ENCODE measurements at places on chromosomes 16 and 17.

GRCh38 chr17:82006468-82007227, 16.0 kb downstream of the CENPX start:
- DNase-seq = peak; percentile 81

- DNase-seq = no peak
Measured at GRCh38 chr17:33499040-33499439, 205.9 kb upstream of the ASIC2 start.

DNA sequence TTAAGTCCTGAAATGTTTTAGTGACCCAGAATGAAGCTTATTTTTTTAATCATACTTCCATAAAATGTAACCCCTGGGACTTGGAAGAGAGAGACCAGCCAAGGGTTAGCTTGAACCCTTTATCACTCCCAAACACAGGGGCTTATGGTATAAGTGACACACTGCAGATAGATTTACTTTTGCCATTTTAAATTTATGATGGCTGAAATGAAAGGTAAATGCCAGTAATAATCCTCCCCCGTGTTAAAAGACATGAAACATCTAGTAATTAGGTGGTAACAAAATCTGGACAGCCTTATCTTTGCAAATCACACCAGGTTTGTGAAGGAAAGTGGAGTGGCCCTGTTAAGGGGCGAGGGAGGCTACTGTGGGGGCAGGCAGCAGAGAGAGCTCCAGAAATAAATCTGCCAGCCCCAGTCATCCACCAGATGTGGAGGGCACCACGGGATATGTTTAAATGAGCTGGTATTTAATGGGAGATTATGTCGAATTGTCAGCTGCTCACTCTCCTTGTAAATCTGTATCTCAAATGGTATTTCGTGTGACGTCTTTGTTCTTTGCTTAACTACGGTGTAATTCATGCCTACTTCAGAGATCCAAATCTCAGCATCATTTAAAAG, 326.5 kb downstream of the WWOX start:
- DNase-seq = no peak

- peak; percentile 31 for DNase-seq
Measured at GRCh38 chr16:70715860-70716357, 30.1 kb upstream of the MTSS2 start.

DNA sequence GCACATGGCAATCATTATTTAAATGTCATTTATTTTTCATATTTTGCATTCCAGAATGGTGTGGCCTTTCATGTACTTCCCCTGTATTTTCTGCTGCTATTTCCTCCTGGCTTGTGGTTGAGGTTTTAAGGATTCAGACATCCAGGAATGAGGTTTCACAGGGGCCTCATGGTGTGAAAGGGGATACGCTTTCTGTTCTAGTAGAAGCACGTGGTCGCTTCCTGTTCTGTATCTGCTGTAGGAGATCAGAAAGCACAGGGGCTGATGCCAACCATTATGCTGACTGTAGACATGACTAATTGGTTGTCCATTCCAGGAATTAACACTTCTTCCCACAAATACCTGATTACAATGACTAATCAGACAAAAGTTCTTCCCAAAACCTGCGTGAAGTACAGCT, 405.9 kb downstream of the SHISA9 start:
- no peak for DNase-seq

DNA sequence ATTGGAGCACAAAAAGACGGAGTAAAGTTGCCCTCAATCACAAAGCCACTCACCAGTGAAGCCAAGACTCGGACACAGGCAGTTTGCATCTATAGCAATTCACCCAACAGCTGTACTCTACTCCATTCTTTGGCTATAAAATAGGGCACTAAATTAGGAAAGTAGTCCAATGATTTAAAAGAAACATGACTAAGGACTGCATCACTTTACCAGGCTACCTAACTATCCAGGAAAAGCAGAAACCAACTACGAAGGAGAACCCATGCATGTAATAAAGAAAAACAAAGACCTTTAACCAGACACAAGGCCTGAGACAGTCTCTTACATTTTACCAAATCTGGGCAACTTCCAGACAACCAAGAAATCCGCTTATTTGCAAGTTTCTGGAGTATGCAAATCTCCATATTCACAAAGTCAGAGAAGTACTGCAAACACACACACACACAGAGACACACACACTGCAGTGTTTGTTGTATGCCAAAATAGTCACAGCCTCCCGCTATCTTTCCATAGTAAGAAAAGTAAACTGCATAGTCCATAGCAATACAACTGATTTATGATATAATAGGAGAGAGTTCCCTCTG, 59.8 kb downstream of the CDH11 start:
- DNase-seq = no peak

GRCh38 chr17:48790607-48791127, 26.4 kb downstream of the TTLL6 start:
- DNase-seq = no peak

DNA sequence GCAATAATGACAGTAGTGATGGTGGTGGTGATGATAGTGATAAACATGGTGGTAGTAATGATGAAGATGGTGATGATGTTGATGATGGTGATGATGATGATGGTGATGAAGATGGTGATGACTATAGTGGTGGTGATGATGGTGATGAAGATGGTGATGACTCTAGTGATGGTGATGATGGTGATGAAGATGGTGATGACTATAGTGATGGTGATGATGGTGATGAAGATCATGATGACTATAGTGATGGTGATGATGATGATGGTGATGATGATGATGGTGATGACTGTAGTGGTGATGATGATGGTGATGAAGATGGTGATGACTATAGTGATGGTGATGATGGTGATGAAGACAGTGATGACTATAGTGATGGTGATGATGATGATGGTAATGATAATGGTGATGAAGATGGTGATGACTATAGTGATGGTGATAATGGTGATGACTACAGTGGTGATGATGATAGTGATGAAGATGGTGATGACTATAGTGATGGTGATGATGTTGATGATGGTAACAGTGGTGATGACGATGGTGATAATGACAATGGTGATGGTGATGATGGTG, 35.6 kb downstream of the DYNLRB2 start:
- DNase-seq = no peak

DNA sequence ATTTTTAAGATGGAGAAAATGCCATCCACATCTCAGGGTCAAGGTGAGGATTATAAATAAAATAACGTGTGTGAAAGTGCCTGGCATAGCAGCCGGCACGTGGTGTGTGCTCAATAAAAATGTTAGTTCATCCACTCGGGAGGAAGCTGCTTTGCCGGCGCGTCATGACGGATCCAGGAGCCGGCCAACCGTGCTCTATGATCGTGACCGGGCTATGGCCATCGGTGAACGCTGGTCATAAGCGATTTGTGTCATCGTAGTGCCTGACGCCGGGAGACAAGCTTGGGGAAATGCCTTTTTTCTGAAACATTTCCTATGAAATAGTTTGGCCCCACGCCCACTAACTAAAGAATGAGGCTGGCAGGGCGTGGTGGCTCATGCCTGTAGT, 74.0 kb downstream of the CMC2 start:
- DNase-seq = peak; percentile 82

DNA sequence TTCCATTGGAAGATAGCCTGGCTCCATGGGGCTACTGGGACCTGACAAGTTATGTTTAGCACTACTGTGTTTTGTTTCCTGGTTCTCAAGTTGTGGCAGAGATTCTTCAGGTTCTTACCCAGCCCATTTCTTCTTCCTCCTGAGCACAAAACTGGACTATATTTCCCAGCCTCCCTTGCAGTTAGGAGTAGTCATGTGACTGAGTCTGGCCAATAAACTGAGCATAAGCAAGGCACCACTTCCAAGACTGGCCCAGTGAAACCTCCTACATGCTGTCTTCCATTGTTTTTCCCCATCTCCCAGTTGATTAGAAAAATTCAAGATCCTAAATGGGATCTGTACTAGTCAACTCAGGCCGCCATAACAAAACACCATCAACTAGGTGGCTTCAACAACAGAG, 28.2 kb upstream of the RBBP6 start:
- no peak for DNase-seq

GRCh38 chr17:75703591-75703990, 17.7 kb upstream of the ITGB4 start:
- no peak for DNase-seq

GRCh38 chr17:4769628-4770027, 2.1 kb upstream of the TM4SF5 start:
- no peak for DNase-seq

DNA sequence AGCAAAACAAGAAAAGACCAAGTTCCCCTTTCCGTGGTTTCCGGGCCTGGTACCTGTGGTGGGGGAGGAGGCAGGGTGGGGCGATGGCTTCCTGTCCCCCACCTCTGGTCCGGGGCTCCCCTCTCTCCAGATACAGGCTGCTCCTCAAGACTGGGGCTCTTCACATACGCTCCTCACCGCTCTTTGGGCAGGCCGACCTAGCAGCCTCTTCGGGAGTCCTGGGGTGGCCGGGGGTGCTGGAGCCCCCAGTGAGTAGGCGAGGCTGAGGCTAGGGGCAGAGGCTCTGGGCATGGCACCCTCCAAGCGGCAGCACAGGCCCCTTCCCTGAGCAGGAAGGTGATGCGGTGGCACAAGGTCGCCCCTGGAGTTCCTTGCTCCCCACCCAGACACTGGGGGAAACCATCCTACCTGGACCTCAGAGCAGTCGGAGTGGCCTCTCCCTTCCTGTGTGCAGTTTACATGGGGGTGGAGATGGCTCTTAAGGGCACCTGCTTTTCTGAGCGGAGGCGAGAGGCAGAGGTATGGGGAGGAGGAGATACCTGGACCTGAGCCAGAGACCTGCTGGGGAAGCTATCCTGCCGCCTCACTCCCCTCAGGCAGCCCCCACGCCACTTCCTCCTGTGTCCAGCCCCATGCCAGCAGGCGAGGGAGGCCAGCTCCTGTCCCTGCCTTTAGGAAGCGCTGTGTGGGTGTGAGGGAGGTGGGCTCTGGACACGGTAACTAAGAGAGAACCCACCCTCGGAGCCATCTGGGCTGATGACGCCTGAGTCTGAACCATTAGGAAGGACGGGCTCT, 891 bp downstream of the CORO1A start:
- no peak for DNase-seq

DNA sequence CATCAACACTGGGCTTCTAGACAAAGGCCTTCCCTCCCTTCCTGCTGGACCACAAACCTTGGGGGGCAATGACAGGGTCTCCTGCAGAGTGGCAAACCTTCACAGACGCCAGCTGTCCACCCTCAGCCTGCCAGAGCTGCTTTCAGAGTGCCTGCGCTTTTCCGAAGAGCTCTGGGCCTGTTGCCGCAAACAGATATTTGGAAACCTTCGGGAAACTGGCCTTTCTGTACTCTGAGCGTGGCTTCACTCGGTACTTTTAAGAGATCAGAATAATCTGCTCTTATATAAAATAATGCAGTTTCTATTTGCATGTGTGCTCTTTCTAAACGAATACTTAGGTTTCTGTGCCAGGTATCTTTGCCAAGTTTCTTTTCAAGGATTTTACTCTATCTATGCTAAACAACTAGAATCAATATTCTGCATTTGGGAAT, 152.1 kb upstream of the CHMP6 start:
- no peak for DNase-seq

GRCh38 chr16:21565861-21566669, 33.3 kb upstream of the METTL9 start:
- no peak for DNase-seq

GRCh38 chr17:57975044-57975443, 13.0 kb downstream of the VEZF1 start:
- peak; percentile 46 for DNase-seq

DNA sequence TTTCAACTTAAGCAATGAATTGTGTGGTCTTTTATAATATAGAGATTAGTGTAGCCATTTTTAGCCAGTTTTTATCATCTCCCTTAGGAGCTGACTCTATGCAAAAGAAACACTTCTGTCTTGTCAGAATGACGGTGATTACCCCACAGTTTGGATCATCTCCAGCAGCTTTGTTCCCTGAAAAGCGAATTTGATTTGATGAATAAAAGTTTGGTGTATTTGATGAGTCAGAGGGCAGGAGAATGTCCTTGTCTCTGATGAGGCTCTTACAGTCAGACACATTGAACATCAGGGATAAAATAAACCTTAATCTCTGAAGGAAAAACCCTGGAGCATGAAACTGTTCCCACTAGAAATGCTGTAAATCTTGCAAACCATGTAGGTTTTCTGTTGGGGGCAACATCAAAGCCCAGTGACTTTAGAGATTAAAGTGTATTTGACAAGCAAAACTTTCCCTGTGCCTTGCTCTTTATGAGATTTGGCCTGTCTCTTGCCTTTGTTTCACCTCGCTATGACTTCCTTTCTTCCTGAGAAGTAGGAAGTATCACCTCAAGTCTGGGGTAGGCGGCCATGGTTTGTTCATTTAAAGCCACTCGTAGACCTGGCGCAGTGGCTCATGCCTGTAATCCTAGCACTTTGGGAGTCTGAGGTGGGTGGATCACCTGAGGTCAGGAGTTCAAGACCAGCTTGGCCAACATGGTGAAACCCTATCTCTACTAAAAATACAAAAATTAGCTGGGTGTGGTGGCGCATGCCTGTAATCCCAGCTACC, 209.3 kb downstream of the FTO start:
- DNase-seq = peak; percentile 51

DNA sequence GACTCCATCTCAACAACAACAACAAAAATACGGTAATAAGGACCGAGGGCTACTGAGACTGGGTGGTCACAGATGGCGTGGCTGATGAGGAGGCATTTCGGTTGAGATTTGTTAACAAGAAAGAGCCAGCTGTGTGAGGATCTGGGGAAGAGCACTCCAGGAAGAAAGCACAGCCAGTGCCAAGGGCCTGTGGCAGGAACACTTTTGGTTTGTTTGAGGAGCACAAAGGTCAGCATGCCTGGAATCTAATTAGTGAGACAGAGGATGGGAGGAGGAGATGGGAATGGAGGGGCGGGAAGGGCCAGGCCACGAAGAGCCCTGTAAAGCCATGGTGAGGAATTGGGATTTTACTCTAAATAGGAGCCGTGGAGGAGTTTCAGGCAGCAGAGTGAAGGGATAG, 24.9 kb downstream of the HASPIN start:
- no peak for DNase-seq

DNA sequence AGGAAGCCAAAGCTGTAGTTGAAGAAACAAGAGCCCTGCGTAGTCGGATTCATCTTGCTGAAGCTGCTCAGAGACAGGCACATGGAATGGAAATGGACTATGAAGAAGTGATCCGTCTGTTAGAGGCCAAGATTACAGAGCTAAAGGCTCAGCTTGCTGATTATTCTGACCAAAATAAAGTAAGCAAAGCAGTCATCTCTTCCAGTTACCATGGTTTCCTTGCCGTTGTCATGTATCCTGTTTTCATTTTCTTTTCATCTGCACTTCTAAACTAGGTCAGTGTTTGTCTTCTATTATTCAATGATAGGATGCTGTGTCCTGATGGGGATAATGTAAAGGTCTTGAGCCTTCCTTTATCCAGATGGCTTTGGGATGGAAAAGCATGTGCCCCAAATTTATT, 104.3 kb downstream of the STXBP4 start:
- DNase-seq = no peak

DNA sequence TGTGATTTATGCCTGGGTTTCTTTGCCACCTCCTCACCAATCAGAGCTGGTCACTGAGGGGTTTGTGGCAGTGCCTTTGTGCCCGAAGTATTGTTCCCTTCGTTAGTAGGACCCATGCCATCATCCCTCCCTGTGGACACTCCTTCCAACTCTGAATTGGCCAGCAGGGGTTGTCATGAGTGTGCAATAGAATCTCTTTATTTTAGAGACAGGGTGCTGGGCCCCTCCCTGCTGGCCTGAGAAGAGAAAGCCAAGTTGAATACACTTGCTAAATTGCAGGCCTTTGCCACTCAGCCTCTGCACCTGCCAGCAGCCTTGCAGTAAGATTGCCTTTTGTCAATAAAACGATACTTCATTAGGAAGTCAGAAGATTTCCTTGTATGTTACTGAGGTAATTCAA, 40.7 kb upstream of the SLC12A3 start:
- DNase-seq = no peak
